ENCODE measurements at places on chromosomes 2 and 18.

GRCh38 chr2:60519231-60519863, 34.1 kb downstream of the BCL11A start:
- no peak for DNase-seq
- no peaks in the 10 kb centered on the region for H3K27me3 ChIP-seq
- peaks cover 41% of the 10 kb centered on the region for H3K36me3 ChIP-seq
- H3K27ac ChIP-seq, result peak overlapping the region; percentile 82
- peak overlapping the region; percentile 9 for H3K4me3 ChIP-seq
- peaks cover 75% of the 10 kb centered on the region for H3K4me1 ChIP-seq

- H3K4me3 ChIP-seq, result no peak overlapping the region
- no peak overlapping the region for H3K27ac ChIP-seq
Measured at GRCh38 chr2:236025892-236026291, 142.3 kb downstream of the GBX2 start.

DNA sequence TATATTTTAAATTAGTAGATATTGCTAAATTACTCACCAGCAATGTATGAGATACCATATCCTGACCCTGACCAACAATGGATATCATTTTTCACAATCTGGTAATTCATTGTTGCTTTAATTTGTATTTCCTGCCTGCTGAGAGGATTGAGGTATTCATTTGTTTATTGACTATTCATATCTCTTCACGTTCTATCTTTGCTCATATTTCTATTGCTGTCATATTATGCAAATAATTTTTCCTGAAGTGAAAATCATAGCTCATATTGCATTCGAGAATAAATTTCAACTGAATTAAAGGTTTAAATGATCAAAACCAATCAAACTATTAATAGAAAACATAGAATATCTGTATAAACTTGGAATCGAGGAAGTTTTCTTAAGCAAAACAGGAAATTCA, 31.0 kb downstream of the INO80D start:
- no peak overlapping the region for H3K27ac ChIP-seq
- H3K4me1 ChIP-seq, result peaks cover 13% of the 10 kb centered on the region
- no peaks in the 10 kb centered on the region for H3K27me3 ChIP-seq
- peaks cover 36% of the 10 kb centered on the region for H3K36me3 ChIP-seq
- no peak overlapping the region for H3K4me3 ChIP-seq

DNA sequence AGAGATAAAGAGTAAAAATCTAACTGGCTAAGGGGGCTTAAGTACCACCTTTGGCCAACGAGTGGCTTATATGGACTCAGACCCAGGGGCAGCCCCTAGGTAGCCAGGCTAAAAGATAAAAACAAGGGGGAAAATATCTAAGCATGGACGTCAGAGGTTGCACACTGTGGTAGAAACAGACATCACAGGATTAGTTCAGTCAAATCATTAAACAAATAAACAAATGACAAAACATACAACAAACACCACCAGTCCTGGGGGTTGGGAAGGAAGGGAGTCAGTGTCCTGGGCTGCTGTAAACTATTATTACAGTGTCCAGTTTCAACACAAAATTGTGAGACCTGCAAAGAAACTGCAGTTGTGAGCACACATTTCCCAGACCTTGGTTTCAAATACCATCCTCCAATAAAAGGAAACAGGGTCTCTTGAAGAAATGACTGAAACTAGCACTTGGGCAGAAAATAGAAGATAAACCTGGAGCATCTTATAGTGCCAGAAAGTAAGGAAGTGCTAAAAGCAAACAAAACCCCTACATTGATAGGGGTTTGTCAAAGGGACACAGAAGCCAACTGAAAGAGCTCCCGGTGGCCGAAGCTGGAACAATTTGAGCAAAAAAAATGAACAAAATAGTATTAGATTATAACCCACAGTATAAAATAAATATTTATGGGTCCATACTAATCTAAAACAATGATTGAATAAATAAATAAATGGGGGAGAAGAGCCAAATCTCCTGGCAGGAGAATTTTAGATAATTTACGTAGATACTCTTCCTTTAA, 154.8 kb upstream of the KLF7 start:
- no peak for DNase-seq
- peaks cover 6% of the 10 kb centered on the region for H3K36me3 ChIP-seq
- H3K4me3 ChIP-seq, result no peak overlapping the region

- no peak overlapping the region for H3K4me3 ChIP-seq
- H3K36me3 ChIP-seq, result no peaks in the 10 kb centered on the region
- DNase-seq, result no peak
Measured at GRCh38 chr18:10312326-10313015, 142.0 kb upstream of the APCDD1 start.

DNA sequence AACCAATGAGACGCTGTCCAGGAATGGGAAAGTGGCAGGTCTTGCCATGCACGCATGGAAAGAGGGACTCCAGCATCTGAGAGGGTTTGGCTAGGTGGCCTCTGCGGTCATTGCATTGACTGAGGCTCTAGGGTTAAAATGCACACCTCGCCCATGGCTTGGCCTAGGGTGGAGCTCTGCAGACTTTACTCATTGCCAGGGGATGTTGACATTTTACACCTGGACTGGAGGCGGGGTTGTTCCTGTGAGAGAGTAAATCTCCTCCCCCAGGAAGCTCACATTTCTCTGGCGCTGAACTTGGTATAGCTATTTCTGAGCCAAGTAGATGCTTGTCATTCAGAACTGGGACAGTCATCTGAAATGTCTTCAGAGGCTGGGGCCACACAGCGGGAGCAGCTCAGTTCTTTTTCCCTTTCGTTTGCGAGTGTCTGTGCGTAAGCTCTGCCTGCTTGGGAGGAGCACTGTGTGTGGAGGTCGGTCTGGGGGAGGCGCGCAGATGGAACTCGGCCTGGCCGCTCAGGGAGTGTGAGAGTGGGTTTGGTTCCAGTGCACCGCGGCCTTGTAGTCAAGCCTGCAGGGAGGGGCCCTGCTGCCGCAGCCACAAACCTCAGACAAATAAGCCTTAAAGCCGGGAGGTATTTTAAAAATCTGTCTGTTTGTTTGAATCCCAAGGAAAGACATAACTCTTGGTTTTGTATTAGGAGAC, 76.5 kb downstream of the LPIN1 start:
- no peak for DNase-seq
- peak overlapping the region; percentile 78 for H3K27ac ChIP-seq
- H3K4me3 ChIP-seq, result peak overlapping the region; percentile 69
- peaks cover 8% of the 10 kb centered on the region for H3K4me1 ChIP-seq
- no peaks in the 10 kb centered on the region for H3K27me3 ChIP-seq

- H3K27ac ChIP-seq, result no peak overlapping the region
- no peaks in the 10 kb centered on the region for H3K27me3 ChIP-seq
- peaks cover 46% of the 10 kb centered on the region for H3K36me3 ChIP-seq
- H3K4me1 ChIP-seq, result peaks cover 9% of the 10 kb centered on the region
- DNase-seq, result no peak
- H3K4me3 ChIP-seq, result no peak overlapping the region
Measured at GRCh38 chr2:121510857-121511256, 19.8 kb upstream of the RNU4ATAC start.

- peaks cover 20% of the 10 kb centered on the region for H3K27me3 ChIP-seq
- no peak for DNase-seq
- H3K4me1 ChIP-seq, result peaks cover 10% of the 10 kb centered on the region
- no peak overlapping the region for H3K4me3 ChIP-seq
- no peaks in the 10 kb centered on the region for H3K36me3 ChIP-seq
Measured at GRCh38 chr2:66578054-66578686, 143.2 kb downstream of the MEIS1 start.

DNA sequence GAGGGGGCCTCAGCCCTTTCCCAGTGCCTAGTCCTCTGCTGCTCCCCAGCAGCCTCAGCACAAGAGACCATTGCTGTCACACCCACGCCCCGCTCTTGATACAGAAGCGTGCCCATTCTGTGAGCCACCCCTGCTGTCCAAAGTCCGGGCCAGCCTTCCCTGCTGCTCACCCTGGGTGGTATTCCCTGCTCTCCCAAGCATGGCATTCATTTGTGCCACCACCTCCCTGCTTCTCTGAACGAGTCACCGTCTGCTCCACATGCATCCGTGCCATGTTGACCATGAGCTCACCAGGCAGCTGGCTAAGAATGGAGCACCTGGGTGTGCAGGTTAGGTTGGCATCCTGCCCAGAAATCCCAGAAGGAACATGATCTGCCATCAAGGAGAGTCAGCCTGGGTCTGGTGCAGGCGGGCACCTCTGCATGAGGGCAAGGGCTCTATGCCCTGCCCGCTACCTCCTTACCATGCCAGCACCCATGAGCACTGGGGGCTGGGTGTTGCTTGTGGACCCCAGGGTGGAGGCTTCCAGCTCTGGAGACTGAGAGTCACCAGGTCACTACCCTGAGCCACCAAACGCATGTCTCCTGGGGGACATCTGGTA, 63.0 kb downstream of the TWIST2 start:
- H3K4me3 ChIP-seq, result no peak overlapping the region
- DNase-seq, result no peak
- H3K27me3 ChIP-seq, result peaks cover 6% of the 10 kb centered on the region
- H3K36me3 ChIP-seq, result no peaks in the 10 kb centered on the region
- no peak overlapping the region for H3K27ac ChIP-seq

DNA sequence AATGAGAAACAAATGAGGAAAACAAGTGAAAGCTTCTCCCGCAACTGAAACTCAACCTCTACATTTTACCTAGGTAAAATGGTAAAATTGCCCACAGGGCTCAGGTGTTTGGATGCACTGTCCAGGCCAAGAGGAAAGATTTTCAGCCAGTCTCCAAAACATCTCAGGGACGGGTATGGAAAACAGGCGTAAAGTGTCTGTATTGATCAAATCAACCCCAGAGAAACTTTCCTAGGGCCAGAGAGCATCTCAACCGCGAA, 361 bp upstream of the HAT1 start:
- no peak for DNase-seq
- H3K4me3 ChIP-seq, result peak overlapping the region; percentile 98
- H3K36me3 ChIP-seq, result peaks cover 2% of the 10 kb centered on the region
- H3K27ac ChIP-seq, result peak overlapping the region; percentile 94
- no peaks in the 10 kb centered on the region for H3K27me3 ChIP-seq

DNA sequence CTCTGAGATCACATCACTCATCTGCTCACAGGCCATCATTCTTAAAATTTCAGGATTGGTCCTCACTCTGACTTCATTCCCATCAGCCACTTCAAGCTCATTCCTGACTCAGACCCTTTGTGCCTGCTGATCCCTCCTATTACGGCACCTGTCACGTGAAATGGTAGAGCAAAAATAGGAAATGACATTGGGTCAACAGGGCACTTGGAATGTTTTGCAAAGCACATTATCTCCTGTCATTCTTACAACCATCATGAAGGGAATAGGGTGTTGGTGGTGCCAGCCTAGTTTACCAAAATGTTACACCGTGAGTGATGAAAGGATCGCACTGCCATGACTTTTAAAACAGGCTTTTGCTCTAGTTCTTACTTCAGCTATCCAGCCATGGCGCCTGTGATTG, 61.1 kb downstream of the EIF5B start:
- H3K27ac ChIP-seq, result no peak overlapping the region
- no peaks in the 10 kb centered on the region for H3K27me3 ChIP-seq
- no peak overlapping the region for H3K4me3 ChIP-seq

GRCh38 chr2:6820236-6820635, 45.5 kb downstream of the CMPK2 start:
- H3K27me3 ChIP-seq, result peaks cover 12% of the 10 kb centered on the region
- H3K27ac ChIP-seq, result no peak overlapping the region
- H3K36me3 ChIP-seq, result no peaks in the 10 kb centered on the region
- H3K4me1 ChIP-seq, result peaks cover 5% of the 10 kb centered on the region
- no peak for DNase-seq
- no peak overlapping the region for H3K4me3 ChIP-seq

DNA sequence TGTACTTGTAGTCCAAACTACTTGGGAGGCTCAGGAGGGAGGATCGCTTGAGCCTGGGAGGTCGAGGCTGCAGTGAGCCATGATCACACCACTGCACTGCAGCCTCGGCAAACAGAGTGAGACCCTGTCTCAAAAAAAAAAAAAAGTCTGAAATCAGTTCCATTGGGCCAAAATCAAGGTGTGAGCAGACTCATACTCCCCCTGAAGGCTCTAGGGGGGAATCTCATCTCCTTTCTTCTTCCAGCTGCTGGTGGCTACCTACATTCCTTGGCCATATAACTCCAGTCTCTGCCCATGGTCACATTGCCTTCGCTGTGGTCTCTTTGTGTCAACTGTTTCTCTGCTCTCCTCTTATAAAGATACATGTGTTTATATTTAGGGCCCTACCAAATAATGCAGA, 234.0 kb downstream of the LRRTM1 start:
- H3K27ac ChIP-seq, result no peak overlapping the region
- H3K36me3 ChIP-seq, result no peaks in the 10 kb centered on the region
- DNase-seq, result no peak

GRCh38 chr18:22604390-22604985, 186.8 kb upstream of the CTAGE1 start:
- H3K36me3 ChIP-seq, result no peaks in the 10 kb centered on the region
- no peaks in the 10 kb centered on the region for H3K27me3 ChIP-seq
- DNase-seq, result no peak
- H3K27ac ChIP-seq, result no peak overlapping the region
- H3K4me1 ChIP-seq, result no peaks in the 10 kb centered on the region

DNA sequence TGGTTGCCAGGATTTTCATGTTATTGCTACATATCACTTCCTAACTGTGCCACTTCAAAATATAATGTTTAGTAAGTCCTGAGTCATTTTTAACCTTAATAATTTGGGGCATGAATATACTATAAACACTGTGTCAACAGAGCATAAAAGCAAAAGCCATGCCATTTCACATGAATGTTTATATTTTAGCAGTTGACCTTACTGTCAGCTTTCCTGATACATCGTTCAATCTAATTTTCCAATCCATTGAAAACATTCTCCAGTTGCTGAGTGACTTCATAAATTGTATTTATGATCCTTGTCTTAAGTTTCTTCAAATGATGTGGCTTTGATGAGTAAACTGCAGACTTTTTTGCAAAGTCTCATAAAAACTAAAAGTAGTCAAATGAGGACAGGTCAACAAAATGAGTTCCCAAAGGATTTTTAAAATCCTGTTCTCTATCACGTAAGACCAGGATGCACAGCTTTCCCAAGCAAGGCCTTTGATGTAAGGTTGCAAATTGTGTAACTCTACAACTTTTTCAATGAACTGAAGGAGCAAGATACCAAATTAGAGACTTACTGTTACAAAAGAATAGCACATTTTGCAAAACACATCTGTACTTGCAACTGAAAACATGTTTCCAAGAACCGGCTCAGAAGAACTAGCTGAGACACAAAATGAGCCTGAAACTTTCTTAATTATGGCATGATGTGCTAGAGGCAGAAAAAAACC, 117.7 kb downstream of the SATB2 start:
- no peaks in the 10 kb centered on the region for H3K36me3 ChIP-seq
- H3K4me1 ChIP-seq, result no peaks in the 10 kb centered on the region
- no peak overlapping the region for H3K27ac ChIP-seq
- no peak for DNase-seq

DNA sequence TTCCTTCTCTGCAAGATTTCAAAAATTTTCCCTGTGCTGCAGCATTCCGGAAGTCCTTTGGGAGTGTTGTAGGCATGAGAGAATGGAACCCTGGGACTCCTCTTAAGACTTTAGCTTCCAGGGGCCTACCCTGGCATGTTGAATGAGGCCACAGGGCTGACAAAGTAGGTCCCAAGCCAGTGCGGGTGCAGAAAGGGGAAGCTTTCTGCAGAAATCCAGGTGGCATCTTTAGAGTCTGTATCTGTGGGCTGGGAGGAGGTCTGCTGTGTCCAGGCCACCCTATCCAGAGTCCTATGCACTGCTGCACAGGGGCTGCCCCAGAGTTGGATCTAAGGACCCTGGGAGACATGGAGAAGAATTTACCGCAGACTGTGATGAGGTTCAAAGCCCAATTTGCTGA, 1.9 kb upstream of the SIX2 start:
- H3K27ac ChIP-seq, result no peak overlapping the region
- H3K36me3 ChIP-seq, result no peaks in the 10 kb centered on the region
- peaks cover 32% of the 10 kb centered on the region for H3K27me3 ChIP-seq
- no peak for DNase-seq

Data from memory B cell (primary cell).